Right lung (tissue), 10 donors: ENCODE measurements at places on chromosomes 2 and 18.

GRCh38 chr2:232789082-232789481, 12.7 kb upstream of the KCNJ13 start:
- no peak for DNase-seq

DNA sequence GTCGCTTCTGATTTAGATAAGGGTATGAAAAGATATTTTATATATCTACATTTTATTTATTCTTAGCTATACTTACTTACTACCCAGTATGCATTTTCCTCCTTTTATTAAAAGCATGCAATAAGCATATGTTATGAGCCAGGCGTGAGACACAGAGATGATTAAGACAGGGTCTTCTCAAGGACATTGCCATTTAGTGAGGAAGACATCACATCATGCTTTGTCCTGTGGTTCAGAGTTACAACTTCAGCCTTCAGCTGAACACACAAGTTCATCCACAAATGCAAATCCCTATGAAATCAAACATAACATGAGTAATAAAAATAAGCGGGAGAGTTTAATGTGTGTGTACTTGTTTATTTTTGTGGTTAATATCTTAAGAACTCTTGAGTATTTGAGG, 30.2 kb downstream of the GRHL1 start:
- no peak for DNase-seq

- DNase-seq, result no peak
Measured at GRCh38 chr2:164745012-164745797, 96.4 kb downstream of the COBLL1 start.

GRCh38 chr18:28786926-28787325, 610.0 kb upstream of the CDH2 start:
- no peak for DNase-seq

- no peak for DNase-seq
Measured at GRCh38 chr2:46663614-46664013, 184.2 kb downstream of the TMEM247 start.

DNA sequence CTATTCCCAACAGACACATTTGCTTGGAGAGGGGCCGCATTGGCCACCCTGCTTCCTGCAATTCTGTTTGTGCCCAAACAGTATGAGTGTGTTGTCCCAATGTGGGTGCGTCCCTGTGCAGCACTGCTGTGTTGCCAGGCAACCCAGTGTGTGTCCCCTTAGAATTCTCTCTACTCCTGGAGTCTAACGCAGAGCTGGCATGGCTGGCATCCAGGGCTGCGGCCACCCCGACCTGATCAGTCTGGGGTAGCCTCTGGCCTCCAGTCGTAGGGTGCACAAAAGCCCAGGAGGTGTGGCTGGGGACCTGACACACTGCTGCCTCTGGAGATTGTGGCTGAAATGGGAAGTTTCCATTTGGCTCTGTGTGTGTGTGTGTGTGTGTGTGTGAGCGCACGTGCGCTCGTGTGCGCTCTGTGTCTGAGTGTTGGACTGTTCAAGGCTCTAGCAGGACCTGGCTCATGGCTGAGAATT, 48.0 kb downstream of the TEX44 start:
- DNase-seq, result peak; percentile 72

- DNase-seq, result no peak
Measured at GRCh38 chr18:24989760-24990593, 362.0 kb downstream of the ZNF521 start.

DNA sequence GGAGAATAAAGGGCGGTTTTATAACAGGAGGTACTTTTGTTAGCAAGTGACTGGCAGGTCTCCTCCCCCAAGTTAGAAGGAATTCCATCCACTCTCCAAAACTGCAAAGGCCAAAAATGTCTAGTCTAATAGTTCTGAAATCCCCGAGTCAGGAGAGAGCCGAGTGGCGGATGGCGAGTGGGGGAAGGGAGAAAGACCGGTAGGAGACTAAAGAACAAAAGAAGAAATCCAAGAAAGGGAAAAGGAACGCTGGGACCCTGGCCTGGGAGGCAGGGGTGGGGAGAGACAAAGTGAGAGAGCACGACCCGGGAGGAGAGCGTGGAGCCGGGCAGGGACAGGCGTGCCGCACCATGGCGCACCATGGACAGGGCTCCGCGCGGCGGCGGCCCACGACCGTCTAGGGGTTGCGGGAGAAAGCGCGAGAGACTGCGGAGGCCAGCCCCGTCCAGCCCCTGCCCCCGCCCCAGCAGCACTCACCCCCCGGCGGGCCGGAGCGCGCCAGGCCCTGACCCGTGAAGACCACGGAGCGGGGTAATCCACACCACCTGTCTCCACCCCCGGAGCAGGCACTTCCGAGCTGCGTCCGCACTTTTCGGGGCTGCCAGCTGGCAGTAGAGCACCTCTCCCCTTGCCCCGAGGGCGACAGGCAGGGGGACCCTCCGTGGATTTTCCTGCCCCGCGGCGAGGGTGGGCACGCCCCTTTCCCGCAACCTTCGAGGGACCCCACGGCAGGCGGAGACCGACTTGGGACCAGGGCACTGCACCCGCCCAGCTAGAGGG, 1.6 kb downstream of the CDH2 start:
- DNase-seq, result no peak
